Frontal cortex (tissue), 4 donors: ENCODE measurements at places on chromosomes 7 and 10.

DNA sequence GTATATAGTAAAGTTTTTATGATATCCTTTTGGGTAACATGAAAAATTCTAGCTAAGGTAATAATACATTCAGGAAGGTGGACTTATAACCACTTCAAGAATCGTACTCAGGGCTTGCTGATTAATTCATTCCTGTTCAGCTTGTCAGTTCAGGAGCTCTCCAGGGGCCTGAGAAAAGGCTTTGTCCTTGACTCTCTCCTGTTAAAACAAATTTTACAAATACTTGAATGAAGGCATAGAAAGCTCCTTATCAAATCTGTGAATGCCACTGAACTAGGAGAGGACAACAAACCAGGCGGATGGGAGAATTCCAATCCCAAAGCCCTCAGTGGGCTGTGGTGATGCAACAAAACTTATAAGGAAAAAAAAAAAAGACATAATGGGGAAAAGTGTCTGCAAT, 354.5 kb upstream of the ZMIZ1 start:
- DNase-seq = no peak

DNA sequence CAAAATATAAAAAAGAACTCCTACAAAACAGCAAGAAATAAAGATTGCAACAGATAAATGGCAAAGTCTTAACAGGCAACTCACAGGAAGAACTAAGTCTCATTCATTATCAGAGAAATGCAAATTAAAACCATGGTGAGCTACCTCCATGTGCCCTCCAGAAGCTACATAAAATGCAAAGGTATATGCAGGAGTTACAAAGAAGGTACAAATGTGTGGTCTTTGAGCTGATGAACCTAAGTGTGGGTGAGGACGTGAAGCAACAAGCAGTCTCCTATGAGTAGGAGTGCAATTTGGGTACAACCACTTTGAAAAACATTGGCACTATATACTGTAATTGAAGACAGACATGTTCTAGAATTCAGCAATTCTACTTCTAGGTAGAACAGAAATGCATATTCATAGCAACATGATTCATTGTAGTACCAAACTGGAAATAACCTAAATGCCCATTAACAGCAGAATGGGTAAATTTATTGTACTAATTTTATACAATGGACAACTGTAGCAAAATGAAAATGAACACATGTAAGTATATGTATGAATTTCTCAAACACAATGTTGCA, 61.6 kb upstream of the KCNMA1 start:
- no peak for DNase-seq

DNA sequence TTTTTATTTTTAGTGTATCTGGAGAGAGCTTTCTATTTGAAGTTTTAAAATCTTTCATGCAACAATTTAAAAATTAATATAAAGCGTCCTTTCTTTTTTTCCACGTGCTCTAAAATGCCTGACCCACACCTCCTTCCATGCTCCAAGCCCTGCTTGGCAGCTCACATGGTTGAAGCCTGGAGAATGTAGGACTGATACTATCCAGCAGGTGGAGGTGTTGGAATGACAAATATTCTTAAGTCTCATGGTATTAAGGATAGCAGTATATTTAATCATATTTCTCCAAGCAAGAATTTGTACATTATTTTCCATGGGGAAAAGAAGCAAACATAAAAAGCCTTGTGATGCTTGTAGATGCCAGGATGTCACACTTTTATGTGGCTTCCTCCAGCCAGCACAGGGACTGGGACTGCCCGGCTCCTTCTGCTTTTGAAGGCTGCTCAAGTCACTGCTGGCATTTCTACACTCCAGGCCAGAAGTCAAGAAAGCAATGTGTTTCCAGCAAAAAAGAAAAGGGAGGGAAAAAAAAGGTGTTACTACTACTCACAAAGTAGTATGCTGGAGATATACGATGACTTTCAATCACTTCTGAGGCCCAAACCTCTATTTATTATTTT, 49.7 kb downstream of the BZW2 start:
- peak; percentile 9 for DNase-seq

DNA sequence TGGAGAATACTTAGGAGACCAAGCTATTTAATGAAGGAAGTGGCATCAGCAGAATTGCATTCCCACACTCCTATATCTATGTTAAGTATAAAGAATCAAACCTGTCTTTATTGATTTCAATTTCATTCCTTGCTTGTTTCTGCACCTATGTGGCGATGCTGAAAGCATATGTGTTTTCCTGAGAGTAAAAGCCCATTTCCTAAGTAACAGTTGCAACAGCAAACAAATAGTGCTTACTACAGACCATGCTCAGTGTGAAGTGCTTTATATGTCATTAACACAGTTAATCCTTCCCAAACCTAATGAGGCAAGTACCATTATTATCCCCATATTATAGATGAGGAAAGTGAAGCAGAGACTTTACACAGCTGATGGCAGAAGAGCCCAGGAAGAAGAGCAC, 552.1 kb downstream of the PARD3 start:
- no peak for DNase-seq

DNA sequence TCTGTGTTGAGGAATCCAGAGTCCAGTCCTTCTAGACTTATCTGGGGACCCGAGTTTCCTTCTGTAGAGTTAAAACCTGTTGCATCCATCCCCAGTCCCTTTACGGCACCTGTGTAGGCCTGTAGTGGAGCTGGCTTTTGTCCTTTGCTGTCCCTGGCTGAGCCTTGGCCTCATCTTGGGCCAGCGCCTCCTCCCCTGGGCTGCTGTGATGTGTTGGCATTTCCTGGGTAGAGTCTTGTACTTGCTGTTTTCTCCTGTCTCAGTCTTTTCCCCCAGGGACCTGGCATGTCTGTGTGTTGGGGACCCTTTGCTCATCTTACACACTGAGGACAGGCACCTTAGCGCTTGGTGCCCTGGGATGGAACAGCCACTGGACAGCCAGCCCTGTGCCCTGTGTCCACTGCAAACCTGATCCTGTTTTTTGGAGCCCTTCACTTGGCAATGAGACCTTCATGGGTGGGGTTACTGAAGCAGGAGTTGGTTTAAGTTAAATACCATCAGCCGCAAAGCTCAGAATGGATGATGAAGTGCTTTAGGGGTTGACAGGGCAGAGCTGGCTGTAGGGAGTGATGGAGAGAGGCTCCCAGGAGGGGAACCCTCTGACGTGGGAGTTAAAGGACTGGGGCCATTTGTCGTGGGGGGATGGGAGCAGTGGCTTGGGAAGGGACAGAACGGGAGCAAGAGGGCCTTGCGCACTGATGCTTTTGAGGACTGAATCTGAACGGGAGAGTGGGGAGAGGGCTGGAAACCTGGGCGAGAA, 50.9 kb downstream of the CUX1 start:
- no peak for DNase-seq
